ENCODE measurements at places on chromosomes 12 and 14.

DNA sequence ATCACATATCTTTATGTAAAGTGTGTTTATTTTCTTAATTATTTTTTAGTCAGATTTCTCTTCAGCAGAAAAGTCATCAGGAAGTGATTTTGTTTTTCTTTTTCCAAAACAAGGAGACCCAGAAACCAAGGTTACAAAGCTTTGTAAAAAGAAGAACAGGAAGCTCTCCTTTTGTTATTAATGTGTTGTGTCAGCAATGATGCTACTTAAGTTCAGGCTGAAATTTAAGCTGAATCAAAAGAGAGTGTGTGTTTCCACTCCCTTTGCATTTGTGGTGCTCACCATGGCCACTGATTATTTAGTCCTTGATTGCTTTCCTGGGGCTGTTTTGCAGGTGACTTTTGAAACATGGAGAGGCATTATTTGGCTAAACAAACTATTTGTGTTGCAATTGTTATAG is 155.3 kb upstream of the ATP2B1 start:
- no peak for DNase-seq

DNA sequence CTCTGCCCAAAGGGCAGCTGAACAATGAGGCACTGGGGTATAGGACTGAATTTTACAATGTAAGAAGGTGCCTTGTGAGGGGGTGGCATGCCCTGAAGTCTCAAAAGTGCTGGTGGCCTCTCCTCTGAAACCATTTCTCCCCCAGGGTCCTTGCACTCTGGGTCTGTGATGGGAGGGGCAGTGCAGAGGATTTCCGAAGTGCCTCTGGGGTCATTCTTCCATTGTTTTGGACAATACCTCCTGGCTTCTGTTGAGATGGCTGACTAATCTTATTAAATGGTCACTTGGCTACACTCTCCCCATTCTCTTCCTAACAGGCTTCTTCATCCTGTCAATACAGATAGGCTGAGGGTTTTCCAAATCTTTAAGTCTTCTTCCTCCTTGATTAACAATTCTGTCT is 59.3 kb downstream of the UNC79 start:
- no peak for DNase-seq

GRCh38 chr12:118391836-118392235 is 15.5 kb downstream of the SUDS3 start:
- DNase-seq: no peak

- DNase-seq: no peak
These were observed 13.9 kb upstream of the EGLN3 start for GRCh38 chr14:33964599-33965317.

DNA sequence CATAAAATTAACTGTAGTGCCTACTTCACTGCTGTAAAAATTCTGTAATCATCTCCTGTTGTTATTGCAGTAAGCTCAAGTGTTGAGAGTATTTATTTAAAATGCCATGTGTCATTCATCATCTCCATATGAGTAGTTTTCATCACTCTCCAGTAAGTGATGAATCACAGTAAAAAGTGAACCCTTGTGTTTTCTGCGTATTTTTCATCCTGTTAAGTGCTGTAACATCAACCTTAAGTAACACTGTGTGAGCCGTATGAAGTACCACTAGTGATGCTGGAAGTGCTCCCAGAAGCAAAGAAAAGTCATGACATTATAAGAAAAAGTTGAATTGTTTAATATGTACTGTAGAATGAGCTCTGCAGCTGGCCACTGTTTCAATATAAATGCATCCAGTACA is 55.4 kb downstream of the SLCO1B3 start:
- DNase-seq: no peak

GRCh38 chr12:92068459-92068858 is 77.2 kb downstream of the BTG1 start:
- DNase-seq: no peak

- DNase-seq: no peak
These were observed 2.4 kb downstream of the NCOR2 start for GRCh38 chr12:124564971-124565491.

GRCh38 chr14:25086821-25087396 is 37.0 kb upstream of the STXBP6 start:
- DNase-seq: no peak

DNA sequence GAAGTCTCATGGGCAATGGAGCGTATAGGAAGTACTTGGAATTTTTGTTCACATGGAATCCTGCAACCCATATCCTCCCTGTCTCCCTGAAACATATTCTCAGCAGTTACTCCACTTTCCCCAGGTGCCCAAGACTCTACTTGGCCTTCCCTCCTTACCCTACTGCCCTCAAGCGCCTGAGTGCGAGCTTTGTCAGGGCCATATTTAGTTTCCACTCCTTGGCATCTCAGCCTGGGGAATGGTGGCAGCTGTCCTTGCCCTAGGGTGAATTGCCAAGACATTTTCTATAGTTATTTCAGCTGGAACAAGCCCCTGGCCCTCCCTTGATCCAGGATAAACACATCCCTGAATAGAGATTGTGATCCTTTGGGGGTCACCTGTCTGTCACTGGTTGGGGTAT is 569.3 kb upstream of the LRFN5 start:
- DNase-seq: no peak

GRCh38 chr14:64391113-64391725 is 3.1 kb downstream of the MTHFD1 start:
- peak; percentile 81 for DNase-seq

DNA sequence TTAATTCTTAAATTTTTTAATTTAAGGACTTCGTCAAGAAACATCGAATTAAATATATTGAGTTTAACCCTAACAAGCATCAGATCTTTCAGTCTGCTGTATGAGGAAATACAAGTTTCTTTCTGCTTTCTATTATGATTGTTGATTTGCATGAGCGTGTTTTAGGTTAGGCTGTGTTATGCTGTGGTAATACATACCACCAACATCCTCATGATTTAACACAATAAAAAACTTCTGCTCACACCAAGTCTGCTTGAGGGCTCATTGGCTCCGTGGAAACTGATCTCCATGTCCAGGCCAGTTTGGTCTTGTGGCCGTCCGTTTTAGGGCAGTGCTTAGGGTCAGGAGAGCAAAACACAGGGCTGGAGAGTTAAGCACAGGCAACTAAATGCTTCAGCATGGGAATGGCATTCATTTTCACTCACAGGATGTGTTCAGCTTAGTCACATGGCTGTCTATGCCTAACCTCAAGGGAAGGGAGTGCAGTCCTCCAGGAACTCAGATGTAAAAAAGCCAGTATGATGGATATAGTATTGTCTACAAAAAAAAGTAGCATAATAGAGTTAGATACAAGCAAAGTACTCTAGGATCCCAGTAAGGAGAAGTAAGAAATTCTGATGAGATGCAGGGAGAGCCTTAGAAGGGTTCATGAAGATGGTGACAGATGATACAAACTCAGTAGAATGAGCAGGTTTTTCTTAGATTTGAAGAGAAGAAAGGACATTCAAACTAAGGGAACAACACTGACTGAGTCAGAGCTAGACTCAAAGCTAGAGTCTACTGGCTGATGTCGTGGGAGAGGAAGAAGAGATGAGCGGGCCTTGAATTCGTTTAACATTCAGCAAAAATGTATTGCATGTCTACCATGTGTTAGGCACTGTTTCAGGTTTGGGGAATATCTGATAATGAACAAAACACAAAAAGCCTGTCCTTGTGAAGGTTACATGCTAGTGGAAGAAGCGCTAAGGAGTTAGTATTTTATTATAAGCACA is 16.3 kb downstream of the MARK3 start:
- DNase-seq: no peak

- no peak for DNase-seq
These were observed 224.6 kb upstream of the STXBP6 start for GRCh38 chr14:25274529-25274928.

DNA sequence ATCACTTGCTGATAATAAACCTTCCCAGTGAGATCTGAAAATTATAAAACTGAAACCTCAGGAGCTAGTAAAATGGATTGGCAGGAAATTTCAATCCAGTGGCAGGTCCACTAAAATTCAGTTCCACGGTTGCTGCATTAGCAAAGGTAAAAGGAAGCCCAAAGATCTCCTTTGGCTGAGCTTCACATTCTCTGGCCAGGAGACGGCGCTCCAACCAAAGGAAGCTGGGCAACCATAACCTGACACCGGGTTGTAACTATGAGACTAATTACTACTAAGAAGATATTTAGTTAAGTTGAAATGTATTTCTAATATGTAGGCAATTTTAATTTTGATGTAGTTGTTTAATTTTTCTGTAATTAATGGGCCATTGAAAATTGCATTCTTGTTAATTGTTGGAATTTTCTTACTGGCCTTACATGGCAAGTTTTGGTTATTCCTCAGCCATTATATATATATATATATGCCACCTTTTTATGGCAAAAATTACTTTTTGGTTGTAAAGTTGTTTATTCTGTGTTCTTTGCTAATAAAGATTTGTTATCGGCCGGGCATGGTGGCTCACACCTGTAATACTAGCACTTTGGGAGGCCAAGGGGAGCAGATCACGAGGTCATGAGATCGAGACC is 17.0 kb downstream of the OR8S1 start:
- DNase-seq: no peak

DNA sequence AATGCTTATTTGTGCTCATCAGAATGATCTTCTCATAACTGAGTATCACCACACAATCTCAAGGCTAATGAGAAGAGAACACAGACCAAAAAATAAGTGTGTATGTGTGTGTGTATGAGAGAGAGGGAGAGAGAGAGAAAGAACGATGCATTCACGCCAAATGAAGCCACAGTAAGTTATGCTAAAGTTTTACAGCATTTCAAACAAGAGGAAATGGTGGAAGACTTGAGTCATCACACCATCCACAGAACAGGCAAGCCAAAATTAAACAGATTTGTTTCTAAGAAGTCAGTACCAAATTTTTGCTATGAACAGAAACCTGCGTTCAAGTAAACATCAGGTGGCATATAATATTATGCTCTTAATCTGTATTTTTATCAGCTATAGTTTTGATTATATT is 141.2 kb downstream of the MED13L start:
- no peak for DNase-seq

DNA sequence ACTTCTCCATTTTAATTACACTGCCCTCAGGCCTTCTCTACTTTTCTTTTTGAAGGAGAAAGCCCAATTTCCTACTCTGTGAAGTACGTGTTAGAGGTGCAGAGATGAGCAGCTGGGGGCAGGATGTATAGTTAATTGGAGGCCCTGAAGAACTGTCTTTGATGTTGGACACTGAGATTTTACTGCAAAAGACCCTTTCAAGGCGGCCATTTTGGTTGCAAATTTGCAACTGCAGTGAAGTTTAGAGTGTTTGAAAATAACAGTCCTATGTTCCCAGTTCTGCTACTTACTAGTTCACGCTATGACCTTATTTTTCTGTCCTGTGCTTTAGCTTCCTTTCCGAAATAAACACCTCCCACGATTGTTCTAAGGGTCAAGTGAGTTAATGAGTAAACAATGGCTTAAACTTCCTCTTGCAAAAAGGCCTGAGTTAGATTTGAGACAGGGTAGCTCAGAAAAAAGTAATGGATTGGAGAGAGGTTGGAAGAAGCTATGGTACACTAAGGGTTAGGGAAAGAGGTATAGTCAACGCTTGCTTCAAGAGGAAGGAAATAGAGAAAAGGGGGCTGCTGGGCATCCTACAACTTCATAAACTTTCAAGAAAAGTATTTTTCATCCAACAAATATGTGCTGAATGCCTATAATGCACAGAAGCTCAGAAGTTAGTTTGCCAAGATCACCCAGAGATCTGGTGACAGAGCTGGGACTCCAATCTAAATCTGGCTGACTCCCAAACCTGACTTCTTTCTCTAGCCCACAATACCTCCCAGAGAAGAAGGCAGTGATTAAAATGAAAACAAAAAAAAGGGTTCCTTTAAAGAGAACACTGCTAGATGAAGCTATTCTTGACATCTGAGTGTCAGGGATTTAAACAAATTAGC is 26.4 kb upstream of the DICER1 start:
- DNase-seq: no peak

- DNase-seq: no peak
These were observed 3.9 kb downstream of the DLK1 start for GRCh38 chr14:100730581-100730980.

DNA sequence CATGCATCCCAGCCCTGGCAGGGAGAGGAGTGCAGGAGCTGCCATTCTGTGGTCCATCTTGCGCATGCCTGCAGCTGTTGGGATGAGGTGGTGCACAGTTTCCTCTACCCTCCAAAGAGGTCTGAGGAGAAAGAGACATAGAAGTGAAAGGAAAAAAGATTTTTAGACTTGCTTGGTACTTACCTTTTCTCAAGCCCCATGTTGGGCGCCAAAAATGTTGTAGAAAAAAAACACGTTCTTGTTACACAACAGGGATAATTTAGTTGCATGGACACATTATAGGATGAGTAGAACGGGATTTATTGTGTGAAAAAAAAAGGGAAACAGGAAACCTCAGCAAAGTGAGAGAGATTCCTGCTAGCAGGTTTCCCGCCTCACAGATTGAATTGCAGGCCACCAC is 244.4 kb upstream of the GARIN2 start:
- DNase-seq: no peak

- DNase-seq: no peak
These were observed 77.2 kb downstream of the PPP1R12A start for GRCh38 chr12:79857675-79858074.

- DNase-seq: peak; percentile 71
These were observed 1.4 kb downstream of the PCK2 start for GRCh38 chr14:24095271-24096068.

DNA sequence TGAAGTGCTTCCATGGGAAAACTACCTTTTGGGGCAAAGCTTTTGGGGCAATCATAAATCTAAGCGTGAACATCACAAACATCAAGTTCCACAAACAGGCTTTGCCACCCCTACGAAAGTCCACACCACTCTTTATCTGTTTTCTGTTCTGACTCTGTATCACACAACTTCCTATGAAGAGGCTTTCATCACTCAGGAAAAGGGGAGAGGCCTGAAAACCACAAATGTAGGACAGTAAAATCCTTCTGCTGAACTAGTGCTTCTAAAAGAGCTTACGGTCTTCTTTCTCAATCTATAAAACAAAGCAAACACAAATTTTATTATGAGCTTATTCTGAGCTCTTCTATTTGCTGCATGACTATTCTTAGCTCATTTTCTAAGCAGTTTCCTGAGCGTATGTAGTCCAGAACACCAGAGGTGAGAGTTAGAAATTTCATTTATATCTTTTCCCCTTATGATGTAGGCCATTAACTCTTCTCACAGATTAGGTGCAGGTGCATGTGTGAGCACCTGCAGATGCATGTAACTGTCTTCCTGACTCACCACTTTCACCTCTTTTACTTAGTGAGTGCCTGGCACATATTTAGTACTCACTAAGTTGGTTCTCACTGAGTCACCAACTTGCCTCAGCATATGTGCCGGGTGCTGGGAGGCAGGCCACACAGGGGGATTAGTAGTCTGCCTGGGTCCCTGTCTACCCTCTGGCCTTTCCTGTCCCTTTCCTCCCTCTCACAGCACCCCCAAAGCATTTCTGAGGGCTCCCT is 32.9 kb upstream of the SYCP3 start:
- no peak for DNase-seq

GRCh38 chr14:89013098-89013504 is 188.7 kb downstream of the TTC8 start:
- peak; percentile 68 for DNase-seq

- DNase-seq: no peak
These were observed 36.2 kb upstream of the FERMT2 start for GRCh38 chr14:52987042-52987441.
